ENCODE measurements at places on chromosomes 6 and 20.

GRCh38 chr6:939526-940252, 246.8 kb upstream of the EXOC2 start:
- no peak for DNase-seq

- DNase-seq, result no peak
These were observed 105.4 kb downstream of the PERP start for GRCh38 chr6:138001750-138002349.

- no peak for DNase-seq
These were observed 67.4 kb upstream of the ASCC3 start for GRCh38 chr6:100948381-100949133.

DNA sequence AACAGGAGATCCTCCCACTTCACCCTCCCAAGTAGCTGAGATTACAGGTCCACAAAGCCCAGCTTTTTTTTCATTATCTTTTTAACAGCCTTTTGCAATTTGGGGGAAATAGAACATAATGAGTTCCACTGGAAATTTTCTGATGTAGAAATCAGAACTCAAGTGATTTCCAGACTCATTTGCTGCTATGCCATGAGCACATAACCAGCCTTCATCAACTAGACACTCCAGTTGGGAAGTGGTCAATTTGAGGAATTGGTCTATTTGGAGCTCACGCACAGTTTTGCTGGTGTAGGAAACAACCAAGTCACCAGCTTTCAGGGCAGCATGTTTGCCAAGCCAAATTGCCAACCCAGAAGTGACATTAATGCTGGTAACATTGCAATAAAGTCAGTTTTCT, 86.7 kb downstream of the MAFB start:
- DNase-seq, result no peak

DNA sequence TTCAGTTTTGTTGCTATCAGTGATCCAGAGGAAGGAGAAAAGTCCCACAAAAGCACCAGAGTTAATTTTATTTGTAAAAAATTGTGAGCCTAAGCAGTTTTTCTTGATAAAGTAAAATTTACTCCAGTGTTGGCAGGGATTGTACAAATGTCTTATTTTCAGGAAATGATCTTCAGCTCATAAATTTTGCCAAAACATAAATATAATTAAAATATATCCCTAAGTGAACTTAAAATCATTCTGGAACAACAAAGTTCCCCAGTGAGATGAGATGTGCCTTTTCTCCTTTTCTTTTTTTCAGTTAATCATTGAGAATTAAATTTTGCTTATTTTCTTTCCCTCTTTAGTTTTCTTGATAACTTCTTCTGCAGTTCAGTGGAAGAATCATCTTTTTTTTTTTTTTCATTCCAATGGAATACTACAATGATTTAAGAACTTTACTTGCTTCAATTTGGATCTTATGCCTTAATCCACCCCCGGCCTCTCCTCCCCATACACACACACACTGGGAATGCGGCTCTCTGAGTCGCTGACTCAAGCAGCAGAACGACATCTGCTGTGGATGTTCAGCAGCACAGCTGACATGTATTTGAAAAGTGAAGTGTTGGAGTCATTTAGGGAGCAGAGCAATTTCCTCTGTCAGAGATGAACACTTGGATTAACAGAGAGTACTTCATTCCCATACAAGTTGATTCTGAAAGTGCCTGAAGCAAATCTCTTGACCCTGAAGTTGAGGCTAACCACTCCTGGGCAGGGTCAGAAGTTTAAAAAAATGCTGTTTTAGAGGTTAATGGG, 27.7 kb upstream of the LAMA4 start:
- DNase-seq, result no peak

- DNase-seq, result no peak
These were observed 206.0 kb upstream of the MARCKS start for GRCh38 chr6:113651120-113651519.

- no peak for DNase-seq
These were observed 36.8 kb upstream of the SAMD3 start for GRCh38 chr6:130259557-130259956.

- DNase-seq, result no peak
These were observed 73.2 kb downstream of the LY86 start for GRCh38 chr6:6661684-6662083.
